ENCODE measurements at places on chromosomes 7 and 10.

DNA sequence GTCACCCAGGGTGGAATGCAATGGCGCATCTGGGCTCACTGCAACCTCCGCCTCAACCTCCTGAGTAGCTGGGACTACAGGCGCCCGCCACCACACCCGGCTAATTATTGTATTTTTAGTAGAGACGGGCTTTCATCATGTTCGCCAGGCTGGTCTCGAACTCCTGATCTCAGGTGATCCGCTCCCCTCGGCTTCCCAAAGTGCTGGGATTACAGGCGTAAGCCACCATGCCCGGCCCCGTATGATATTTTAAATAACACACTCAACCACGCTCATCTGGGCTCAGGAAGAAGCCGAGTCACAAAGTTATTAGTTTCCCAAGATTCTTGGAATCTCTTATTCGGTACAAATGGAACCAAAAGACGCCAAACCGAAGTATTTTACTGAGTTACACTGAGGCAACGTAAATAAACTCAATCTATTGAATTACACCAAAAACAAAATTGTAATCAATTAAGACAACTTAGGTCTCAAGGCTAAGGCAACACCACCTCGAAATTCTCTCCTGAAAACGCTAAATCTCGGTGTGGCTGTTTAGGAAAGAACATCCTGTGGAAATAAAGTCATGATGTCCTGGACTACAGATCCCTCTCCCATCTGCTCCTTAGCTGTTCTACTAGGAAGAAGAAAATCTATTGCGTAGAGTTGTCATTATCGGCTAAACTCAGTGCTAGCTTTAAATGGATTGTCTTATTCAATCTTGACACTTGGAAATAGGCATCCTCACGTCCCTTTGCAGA, 910 bp downstream of the ARHGAP19 start:
- no peak for DNase-seq

- no peak for DNase-seq
Observed at GRCh38 chr7:33742999-33743587, 162.2 kb upstream of the BMPER start.

GRCh38 chr7:104296900-104297299, 31.5 kb upstream of the LHFPL3 start:
- DNase-seq: no peak

DNA sequence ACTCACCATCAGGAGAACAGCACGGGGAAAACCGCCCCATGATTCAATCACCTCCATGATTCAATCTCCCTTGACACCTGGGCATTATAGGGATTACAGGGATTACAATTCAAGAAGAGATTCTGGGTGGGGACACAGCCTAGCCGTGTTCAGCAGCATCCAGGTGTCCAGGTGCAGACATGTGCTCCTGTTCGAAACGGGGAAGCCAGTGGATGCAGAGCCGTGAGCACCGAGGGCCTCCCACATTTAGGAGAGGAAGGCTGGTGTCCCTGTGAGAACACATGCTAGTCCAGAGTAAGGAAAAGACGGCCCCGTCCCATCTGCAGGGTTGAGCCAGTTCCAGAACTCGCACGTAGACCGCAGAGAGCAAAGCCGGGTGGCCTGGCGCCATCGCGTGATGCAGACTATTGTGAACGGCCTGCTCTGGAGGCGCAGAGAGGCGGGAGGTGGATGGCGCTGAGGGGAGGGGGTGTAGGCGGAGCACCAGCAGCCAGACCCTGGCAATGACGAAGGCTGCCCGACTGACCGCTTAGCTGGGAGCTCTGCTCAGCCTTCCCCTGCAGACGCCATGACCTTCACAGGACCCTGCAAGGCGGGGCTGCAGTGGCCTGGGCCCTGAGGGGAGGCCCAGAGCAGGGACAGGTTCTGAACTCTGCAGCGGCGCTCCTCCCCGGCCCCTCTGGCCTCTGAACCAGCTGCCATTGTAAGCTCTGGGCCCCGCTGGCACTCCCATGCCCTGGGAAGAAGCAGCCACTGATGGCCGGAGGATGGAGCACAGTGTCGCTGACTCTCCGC, 141.6 kb upstream of the TCERG1L start:
- no peak for DNase-seq

- DNase-seq: no peak
Observed at GRCh38 chr7:55016061-55016745, 2.6 kb upstream of the EGFR start.

DNA sequence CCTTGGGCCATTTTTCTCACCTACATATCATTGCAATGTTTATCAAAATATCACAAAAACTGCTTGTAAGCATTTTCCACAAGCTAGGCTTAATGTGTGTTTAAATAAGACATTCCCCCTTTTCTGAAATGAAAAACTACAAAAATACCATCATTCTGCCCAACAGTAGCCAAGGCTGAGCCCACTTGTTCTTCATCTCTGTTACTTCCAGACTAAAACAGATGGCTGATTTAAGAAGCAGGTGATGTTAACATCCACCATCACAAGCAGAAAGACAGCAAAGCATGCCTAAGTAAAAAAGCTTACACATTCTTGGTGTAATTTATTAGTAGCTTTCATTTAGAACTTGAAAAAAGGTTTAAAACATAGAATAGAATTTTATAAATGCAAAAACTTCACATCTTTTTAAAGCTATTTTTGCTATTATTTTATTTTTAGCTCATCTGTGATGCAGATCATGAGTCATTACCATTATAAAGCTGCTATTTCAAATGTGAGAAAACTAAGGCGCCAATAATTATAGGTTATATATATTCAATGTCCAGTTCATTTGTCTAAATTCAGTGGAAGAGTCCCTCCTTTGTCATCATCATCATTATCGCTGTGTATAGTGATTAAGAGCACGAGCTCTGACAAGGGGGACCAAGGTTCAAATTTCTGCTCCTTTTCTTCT, 109.4 kb downstream of the RELN start:
- DNase-seq: no peak

DNA sequence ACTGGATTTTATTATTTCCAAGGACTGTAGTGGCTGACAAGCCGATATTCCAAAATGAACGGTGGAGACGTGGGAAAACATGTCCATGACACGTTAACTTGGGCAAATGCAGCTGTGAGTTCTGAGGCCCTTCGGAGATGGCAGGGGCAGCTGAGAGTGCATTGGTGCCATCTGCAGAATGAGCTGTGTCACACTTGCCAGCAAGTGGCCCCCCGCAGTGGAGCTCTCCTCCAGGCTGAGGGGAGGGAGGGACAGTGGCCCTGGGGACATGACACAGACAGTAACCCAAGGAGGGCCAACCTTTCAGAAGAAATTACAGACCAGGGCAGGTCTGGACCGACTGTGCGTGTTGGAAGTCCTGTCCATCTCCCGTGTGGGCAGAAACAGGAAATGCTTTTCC, 139.4 kb downstream of the SVIL start:
- no peak for DNase-seq

GRCh38 chr10:78578929-78579328, 489.8 kb upstream of the ZMIZ1 start:
- DNase-seq: no peak

DNA sequence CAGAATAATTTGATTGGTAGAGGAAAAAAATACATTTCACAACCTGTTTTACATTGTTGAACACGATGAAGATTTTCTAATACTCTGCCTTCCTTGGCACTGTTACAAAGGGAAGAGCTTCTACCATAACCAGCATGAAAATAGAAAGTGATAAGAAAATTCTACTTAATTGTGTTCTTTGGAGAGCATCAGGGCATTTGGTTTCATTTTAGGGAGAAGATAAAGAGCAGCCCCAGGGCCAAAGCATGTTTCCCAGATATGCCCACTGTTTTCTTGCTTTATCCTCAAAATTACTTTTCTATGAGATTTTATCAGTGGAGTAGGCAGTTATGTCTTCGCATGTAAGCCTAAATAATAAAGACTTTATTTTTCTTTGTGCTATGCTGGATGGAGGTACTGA, 9.5 kb downstream of the CHRM2 start:
- DNase-seq: no peak

DNA sequence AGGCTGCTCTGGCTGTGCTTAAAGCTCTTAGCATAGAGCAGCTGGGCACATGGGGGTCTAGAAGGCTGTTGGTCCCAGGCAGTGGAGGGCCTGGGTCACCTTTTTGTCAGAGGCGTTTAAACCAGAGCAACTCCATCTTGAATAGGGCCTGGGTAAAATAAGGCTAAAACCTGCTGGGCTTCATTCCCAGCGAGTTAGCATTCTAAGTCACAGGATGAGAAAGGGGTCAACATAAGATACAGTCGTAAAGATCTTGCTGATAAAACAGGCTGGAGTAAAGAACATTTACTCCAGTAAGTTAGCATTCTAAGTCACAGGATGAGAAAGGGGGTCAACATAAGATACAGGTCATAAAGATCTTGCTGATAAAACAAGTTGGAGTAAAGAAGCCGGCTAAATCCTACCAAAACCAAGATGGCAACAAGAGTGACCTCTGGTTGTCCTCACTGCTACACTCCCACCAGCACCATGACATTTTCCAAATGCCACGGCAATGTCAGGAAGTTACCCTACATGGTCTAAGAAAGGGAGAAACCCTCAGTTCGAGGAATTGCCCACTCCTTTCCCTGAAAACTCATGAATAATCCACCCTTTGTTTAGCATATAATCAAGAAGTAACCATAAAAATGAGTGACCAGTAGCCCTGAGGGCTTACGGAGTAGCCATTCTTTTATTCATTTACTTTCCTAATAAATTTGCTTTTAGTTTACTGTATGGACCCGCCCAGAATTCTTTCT, 96.8 kb upstream of the PCBD1 start:
- no peak for DNase-seq

DNA sequence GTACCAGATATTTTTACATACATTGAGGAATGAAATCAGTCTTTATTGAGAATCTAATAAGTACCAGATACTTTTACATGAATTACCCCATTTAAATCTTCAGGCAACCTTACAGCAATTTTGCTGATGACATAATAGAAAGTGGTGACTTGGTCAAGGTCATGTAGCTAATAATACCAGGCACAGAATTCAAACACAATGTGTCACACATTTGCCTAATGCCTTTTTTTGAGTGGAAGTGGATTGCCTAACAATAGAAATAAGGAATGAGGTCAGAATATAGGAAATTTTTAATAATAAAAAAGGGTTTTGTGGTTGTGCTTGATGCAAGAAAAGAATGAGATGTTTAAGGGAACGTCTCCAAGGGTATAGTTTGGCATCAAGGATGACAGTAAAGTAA, 466.6 kb upstream of the IGFBP3 start:
- DNase-seq: no peak

DNA sequence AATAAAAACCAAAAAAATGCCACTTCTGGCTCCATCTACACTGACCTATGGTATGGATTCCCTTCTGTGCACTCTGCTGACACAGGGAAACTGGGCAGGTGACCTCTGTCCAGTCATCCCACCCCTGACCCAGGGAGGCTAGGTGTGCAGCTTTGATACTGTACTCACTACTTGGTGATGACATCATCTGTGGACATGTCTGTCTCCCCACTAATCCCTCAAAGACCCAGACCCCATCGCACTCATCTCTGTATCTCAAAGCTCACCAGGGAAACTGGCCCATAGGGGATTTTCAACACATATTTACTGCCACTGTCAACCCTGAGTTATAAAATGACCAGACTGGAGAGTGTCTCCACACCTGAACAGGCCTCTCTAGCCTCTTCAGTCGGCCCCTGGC, 10.6 kb downstream of the SGMS1 start:
- no peak for DNase-seq

GRCh38 chr7:67900456-67900855, 903.8 kb downstream of the TYW1 start:
- no peak for DNase-seq

DNA sequence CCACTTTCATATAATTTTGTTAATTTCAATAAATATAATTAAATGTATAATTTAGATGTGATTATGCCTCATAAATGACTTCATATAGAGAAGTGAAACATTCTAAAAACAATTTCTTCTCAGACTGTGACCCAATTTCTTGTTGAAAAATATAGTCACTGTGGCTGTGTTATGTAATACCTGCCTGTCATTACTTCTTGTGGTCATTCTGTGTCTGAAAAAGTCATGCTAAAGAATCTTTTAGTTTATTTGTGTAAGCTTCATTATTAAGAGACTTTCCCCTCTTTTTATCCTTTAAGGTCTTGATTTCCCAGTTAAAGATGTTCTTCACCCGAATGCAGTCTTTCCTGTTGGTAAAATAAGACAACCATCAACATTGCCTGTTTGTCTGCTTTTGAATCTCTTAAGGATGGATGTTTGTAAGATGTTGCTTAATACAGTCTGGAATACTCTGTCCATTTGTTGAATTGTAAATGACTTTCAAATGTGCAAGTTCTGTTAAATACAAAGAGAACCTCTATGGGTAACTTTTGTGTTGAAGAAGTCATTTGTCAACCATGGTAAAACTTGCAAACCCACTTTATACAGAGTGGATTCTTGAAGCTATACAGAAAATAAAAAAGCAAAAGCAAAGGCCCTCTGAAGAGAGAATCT, 16.0 kb downstream of the KAT6B start:
- no peak for DNase-seq

DNA sequence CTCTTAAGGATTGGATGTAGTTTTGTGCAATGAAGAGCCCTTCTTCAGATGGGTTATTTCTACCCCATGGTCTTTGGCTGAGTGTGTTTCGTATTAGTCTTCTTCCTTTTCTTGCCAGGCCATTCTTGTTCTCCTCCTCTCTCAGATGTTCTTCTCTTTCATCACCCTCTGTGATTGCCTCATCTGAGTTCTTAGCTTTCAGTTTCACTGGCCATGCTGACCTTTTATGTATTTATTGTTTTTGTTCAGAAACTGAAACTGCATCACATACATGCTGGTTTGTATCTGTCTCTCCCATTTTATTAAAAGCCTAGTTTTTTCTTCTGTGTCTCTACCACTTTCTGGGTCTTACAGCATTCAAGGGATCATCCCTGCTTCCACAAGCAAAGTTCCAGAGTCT, 21.7 kb upstream of the PCGF5 start:
- DNase-seq: peak; percentile 30

GRCh38 chr7:100896732-100897608, 1.3 kb upstream of the ACHE start:
- peak; percentile 66 for DNase-seq

GRCh38 chr7:27103489-27104226, 1.2 kb upstream of the HOXA2 start:
- no peak for DNase-seq

DNA sequence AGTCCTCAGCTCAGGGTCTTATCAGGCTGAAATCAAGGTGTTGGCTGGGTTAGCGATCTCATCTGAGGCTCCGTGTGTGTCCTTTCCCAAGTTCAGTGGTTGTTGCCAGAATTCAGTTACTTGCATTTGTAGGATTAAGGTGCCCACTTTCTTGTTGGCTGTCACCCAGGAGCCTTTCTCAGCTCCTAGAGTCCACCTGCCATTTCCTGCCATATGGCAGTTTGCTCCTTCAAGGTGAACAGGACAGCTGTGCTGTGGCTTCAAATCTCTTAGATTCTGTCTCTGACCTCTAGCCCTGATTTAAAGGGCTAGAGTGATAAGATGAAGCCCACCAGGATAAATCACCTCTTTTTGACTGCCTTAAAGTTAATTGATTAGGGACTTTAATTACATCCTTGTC, 1.0 kb upstream of the HIF1AN start:
- no peak for DNase-seq

GRCh38 chr10:116364868-116365267, 40.6 kb downstream of the CCDC172 start:
- no peak for DNase-seq

- no peak for DNase-seq
Observed at GRCh38 chr10:42783181-42783549, 570 bp downstream of the BMS1 start.
